ENCODE measurements at places on chromosomes 2 and 18.

DNA sequence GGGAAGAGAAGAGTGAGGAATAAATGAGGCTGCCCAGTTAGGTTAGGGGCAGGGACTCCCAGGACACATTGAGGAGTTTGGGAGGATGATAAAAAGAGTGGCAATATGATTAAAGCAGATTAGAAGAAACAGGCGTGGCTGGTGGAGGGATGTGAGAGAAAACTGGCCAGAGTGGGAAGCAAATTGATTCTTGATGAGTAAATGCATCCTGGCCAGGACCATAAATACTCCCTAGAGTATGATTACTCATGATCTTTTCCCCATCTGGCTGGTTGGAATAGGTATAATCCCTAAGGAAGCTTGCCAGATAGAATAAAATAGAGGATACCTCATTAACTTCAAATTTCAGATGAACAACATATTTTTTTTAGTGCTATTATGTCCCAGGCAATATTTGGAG, 21.5 kb upstream of the DAW1 start:
- no peak for DNase-seq

DNA sequence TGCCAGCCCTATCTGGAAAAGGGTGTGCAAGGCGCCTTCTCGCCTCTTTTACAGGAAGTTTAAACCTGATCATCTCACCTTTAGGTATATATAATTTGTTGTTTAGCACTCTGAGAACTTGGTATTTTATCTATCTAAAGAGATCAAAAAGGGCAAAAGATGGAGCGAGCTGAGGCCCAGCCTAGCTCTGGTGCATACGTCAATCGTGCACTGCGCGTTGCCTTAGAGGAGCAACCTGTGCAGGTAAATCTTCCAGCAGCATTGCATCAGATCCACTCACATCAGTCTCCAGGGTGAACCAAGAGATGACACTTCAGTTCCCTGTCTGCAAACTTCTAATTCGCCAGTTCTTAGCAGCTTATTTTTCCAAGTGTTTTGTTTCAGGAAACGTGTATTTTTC, 15.4 kb downstream of the BCL11A start:
- no peak for DNase-seq

GRCh38 chr18:4441098-4441497, 14.0 kb downstream of the DLGAP1 start:
- no peak for DNase-seq

GRCh38 chr2:237201461-237202287, 116.0 kb downstream of the COPS8 start:
- DNase-seq = peak; percentile 76

DNA sequence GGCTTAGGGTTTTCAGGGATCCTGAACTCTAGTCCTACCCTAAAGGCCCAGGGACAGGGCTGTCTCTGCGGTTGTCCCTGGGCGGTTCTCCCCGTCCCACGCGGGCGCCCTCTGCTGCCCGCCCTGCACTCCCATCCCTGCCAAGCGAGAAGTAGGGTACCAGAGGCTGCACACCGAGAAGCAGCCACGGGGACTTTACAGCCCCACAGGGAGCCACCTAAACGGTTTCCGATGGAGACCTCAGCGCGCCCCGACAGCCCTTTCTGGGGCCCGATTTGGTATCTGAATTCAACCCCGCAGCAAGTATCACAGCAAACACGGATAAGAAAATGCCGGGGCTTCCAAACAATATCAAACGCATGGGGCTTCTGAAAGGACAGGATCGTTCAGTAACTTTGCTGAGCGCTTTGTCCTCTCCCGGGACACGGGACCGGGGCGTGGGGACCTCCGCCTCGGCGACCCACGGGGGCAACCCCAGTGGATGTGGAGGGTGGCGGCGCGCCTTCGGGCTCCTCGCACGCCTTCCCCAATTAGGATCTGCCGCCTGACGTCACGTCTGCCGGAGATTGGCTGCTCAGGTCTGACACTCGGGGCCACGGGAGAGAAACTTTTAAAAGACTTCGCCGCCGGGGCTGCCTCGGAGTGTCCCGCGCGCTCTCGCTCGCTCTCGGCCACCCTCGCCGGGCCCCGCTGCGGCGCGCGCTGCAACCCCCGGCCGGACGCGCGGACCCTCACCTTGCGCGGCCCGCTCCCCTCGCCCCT, at the start of gene LTBP1:
Gene LTBP1 (plus strand): TSS at position 640 of the 762 bp plus-strand sequence. CDS start 372 bp downstream, outside the sequence.
- peak; percentile 88 for DNase-seq

Measured in vagina (tissue), 2 donors.